Endothelial cell (in vitro differentiated cells): ENCODE measurements at places on chromosomes 11 and 22. TPM values are rescaled to one million over a fixed set of nuclear protein-coding genes. Genes with fewer than 3 reads are reported as not detected.

Gene CELSR1
- total RNA-seq: 7.7 TPM

Gene MMP8
- not detected for total RNA-seq

Gene CRYBB2
- 1.9 TPM for total RNA-seq

Gene TIMP3
- 73.5 TPM for total RNA-seq
